Astrocyte of the hippocampus (primary cell): ENCODE measurements at places on chromosomes 5 and 9.

- DNase-seq: no peak
These were observed 181.2 kb upstream of the EDIL3 start for GRCh38 chr5:84565866-84566265.

DNA sequence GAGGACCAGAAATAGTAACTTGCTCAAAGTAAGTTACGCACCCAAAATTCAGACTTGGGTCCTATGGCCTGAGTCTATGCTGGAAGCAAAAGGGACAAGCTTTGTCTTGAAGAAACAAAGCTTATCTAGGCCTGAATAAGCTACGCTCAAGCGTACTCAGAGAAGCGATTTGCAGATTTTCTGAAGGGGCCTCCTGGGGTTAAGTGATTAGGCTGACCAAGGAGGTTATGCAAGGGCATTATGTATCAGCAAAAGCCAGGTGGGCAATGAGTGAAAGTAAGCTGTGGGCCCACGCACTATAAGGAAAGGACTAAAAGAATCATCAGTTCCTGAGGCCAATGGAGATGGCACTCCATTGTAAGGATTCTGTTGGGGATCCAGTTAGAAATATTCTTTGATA is 122.1 kb downstream of the SNX18 start:
- no peak for DNase-seq

GRCh38 chr5:172274951-172275753 is 8.4 kb downstream of the UBTD2 start:
- DNase-seq: no peak

GRCh38 chr9:14525856-14526255 is 167.4 kb downstream of the ZDHHC21 start:
- DNase-seq: no peak

DNA sequence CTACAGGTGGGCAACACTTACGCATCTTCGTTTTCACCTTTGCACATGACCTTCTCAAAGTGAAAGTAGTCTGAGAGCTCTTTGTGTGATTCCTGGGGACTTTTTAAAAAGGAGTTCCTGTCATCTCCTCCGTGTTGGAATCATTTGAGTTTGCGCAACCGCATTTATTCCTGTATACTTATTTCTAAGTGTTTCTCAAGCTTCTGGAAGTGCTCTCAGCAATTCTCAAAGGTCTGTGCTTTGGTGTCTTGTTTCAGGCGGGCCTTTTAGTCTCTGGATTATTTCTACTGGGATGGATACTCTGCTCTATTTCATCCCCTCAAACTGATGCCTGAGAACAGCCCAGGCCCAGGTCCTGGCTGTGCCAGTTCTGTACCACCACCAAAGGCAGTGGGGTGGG is 226.5 kb upstream of the TUT7 start:
- DNase-seq: no peak
